ENCODE measurements at places on chromosomes 1 and 21. TPM values are rescaled to one million over a fixed set of nuclear protein-coding genes. Genes with fewer than 3 reads are reported as not detected.

- no peak for DNase-seq
Observed at GRCh38 chr1:156905176-156905575, 11.7 kb downstream of the PEAR1 start.

- DNase-seq: no peak
Observed at GRCh38 chr1:33312413-33312749, 8.5 kb downstream of the A3GALT2 start.

- no peak for DNase-seq
Observed at GRCh38 chr1:42877380-42877779, 31.0 kb downstream of the ZNF691 start.

GRCh38 chr1:213075725-213076124 is 24.7 kb downstream of the RPS6KC1 start:
- DNase-seq: no peak

The ACTL8 gene
- total RNA-seq: not detected

The CHML gene
- 13.8 TPM for total RNA-seq

The VHLL gene
- not detected for total RNA-seq

The FCRL5 gene
- total RNA-seq: not detected

The LHX8 gene
- not detected for total RNA-seq
